ENCODE measurements at places on chromosomes 16 and 17. TPM values are rescaled to one million over a fixed set of nuclear protein-coding genes. Genes with fewer than 3 reads are reported as not detected.

SRCIN1 gene
- total RNA-seq: 11.9 TPM

FAM234A gene
- 125 TPM for total RNA-seq

KRT20 gene
- total RNA-seq: 41.9 TPM

FNDC8 gene
- not detected for total RNA-seq

CCL4 gene
- not detected for total RNA-seq

MT1A gene
- total RNA-seq: not detected

BIRC5 gene
- total RNA-seq: 20.0 TPM

TSPOAP1 gene
- total RNA-seq: 18.4 TPM

CLEC16A gene
- total RNA-seq: 33.4 TPM

INCA1 gene
- total RNA-seq: 0.86 TPM

WNK4 gene
- total RNA-seq: 4.2 TPM

- H3K4me3 ChIP-seq: peak overlapping the region; percentile 22
- H3K27ac ChIP-seq: peak overlapping the region; percentile 24
- DNase-seq: no peak
- H3K27me3 ChIP-seq: peaks cover 34% of the 10 kb centered on the region
- no peaks in the 10 kb centered on the region for H3K36me3 ChIP-seq
- H3K4me1 ChIP-seq: peaks cover 61% of the 10 kb centered on the region
Observed at GRCh38 chr17:48500435-48501426, 30.1 kb downstream of the HOXB1 start.

- H3K36me3 ChIP-seq: peaks cover 4% of the 10 kb centered on the region
- H3K4me3 ChIP-seq: peak overlapping the region; percentile 93
- no peak for DNase-seq
- peaks cover 40% of the 10 kb centered on the region for H3K27me3 ChIP-seq
- H3K4me1 ChIP-seq: peaks cover 20% of the 10 kb centered on the region
Observed at GRCh38 chr17:7435676-7436555, 681 bp downstream of the TMEM102 start.

DNA sequence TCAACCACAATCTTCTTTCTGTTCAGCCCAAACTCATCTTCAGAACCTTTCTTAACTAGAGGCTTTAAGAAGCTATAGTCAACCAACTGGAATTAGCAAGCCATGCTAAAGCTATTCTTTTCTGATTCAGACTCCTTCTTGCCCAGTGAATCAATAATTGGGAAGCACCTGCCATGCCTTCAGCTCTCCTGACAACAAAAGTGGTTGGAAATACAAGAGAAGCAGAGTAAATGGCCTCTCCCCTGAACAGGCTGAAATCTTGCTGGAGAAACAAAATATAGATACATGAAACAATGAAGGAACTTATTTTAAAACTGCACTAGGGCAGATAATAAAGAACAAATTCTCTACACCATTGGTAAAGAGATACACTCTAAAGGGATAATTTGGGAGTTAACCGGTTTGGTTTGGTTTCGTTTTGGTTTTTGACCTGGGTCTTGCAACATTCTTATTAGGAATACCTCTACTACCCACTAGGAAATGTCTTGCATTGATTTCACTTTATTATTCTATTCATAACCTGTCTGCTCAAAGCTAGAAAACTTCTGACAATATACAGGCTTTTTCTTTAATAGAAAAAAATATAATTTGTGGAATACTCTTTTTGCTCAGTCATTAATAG is 173.6 kb upstream of the DYNLRB2 start:
- no peak overlapping the region for H3K27ac ChIP-seq
- H3K36me3 ChIP-seq: no peaks in the 10 kb centered on the region
- DNase-seq: no peak
- no peak overlapping the region for H3K4me3 ChIP-seq

DNA sequence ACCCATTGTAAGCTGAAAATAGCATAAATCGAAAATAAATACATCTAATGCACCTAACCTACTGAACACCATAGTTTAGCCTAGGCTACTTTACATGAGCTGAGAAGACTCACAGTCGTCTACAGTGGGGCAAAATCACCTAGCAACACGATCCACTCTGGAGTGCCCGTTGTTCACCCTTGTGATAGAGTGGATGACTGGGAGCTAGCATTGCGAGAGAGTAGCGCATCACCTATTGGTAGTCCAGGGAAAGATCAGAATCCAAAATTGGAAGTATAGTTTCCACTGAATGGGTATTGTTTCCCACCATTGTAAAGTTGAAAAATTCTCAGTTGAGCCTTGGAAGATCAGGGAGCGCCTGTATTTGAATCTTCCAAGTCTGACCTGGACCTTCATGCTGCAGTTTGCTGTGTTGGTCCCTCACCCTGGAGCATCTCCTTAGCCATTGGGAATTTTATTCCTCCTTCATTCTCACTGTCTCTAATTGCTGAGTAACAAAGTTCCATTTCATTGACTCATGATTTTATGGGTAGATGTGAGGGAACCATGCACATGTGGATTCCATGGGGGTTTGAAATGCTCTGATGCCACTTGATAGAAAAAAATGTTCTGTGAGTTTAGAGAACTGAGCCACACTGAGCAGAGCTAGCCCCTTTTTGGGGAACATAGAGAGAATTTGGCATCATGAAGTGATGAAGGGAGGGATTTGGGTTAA is 19.6 kb downstream of the AKAP1 start:
- no peaks in the 10 kb centered on the region for H3K27me3 ChIP-seq
- peaks cover 6% of the 10 kb centered on the region for H3K36me3 ChIP-seq
- no peak overlapping the region for H3K4me3 ChIP-seq

- H3K4me3 ChIP-seq: no peak overlapping the region
- peaks cover 32% of the 10 kb centered on the region for H3K4me1 ChIP-seq
- H3K27me3 ChIP-seq: no peaks in the 10 kb centered on the region
- H3K36me3 ChIP-seq: peaks cover 8% of the 10 kb centered on the region
- no peak overlapping the region for H3K27ac ChIP-seq
- DNase-seq: peak; percentile 68
Observed at GRCh38 chr17:57674894-57675293, 70.2 kb downstream of the CCDC182 start.

DNA sequence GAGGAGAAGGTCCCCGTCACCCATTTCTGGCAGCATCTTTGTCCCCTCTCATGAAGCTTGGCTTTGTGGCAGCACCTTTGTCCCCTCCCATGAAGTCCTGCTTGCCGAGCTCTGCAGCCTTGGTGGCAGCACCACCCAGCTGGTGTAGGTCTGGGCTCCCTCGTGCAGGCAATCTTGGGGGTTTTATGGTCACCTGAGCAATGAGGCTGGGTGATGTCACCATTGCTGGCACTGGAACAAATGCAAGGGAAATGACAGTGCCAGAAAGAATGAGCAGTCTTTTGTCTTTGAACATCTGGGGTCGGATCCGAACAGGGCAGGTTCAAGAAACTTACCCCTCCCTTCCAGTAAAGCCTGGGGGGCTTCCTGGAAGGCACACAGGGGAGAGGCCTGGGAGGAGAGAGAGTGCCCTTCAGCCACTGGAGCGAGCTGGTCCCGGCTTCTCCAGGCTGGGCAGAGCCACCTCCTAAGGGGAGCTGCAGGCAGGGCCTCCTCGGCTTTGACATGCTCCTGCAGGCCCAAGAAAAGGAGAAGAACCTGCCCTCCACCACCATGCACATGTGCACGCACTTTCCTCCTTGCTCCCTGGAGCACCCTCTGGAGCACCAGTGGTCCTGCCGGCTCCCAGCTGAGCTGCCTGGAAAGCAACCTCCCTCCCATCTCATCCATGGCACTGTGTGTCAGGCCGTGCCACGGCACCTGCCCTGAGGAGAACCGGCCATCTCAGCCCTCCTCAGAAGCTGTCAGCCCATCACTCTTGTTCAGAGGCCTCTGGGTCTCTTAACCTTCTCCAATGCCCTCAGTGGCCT is 16.0 kb downstream of the BTBD17 start:
- no peaks in the 10 kb centered on the region for H3K4me1 ChIP-seq
- DNase-seq: no peak
- no peaks in the 10 kb centered on the region for H3K36me3 ChIP-seq
- peaks cover 39% of the 10 kb centered on the region for H3K27me3 ChIP-seq
- H3K4me3 ChIP-seq: no peak overlapping the region

- H3K27ac ChIP-seq: no peak overlapping the region
- H3K4me1 ChIP-seq: no peaks in the 10 kb centered on the region
- DNase-seq: no peak
Observed at GRCh38 chr16:68046106-68046505, 23.0 kb downstream of the DUS2 start.

DNA sequence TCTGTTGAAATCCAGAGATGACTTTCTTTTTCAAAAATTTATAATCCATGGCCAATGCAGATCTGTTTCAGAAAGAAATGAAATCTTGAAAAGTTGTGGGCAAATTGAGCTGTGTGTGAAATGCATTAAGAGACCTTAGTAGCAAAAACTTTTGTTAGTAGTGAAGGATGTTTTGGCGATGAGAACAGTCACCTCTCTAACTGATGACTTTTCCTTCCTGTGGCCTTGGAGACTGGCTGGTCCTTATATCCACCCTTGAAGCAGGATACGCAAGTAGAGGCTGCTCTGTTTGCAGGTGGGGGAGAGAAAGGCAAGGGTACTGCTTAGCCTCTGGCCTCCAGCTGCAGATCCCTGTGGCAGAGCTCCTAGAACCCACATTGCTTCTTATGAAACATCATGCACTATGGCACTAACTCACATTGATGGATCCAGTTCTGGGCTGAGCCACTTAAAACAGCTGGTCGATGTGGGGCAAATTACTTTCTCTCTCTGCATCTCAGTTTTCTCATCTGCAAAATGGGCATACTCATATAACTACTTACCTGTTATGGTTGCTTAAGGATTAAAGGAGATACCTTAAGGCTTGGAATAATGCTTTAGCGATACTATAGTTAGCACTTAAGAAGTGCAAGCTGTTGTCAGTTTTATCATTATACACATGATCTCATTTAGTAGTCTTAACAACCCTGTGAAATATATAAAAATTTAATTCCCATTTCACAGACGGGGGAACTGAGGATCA is 89.3 kb downstream of the SDR42E1 start:
- no peak overlapping the region for H3K4me3 ChIP-seq
- H3K4me1 ChIP-seq: no peaks in the 10 kb centered on the region
- no peak for DNase-seq
- no peaks in the 10 kb centered on the region for H3K27me3 ChIP-seq

DNA sequence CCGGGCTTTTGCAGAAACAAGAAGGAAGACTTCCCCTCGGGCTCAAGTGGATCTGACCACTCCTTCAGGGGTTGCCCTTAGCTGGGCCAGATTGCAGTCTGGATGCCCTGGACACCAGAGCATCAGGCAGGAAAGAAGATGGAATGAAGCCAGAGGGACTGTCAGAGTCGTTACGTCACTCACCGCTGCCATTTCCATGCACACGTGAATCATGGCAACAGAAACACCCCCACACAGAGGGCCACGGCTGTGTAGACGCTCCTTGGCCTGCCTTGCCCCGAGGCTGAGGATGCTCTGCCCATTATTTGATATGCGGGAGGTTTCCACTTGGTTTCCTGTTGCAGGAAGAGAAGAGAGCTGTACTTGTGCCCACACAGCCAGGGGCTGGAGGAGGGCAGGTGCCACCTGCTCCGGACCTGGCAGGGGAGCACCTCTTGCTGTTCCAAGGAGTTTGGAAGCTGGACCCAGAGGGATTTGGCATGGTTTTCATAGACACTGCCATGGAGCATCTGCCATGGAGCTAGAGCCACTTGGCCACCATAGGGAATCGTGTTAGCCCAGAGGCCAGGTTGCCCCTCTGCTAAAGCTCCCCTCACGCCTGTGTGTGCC is 29.4 kb downstream of the RBFOX3 start:
- no peaks in the 10 kb centered on the region for H3K36me3 ChIP-seq
- no peak overlapping the region for H3K27ac ChIP-seq
- peaks cover 33% of the 10 kb centered on the region for H3K27me3 ChIP-seq
- no peaks in the 10 kb centered on the region for H3K4me1 ChIP-seq
- H3K4me3 ChIP-seq: no peak overlapping the region

DNA sequence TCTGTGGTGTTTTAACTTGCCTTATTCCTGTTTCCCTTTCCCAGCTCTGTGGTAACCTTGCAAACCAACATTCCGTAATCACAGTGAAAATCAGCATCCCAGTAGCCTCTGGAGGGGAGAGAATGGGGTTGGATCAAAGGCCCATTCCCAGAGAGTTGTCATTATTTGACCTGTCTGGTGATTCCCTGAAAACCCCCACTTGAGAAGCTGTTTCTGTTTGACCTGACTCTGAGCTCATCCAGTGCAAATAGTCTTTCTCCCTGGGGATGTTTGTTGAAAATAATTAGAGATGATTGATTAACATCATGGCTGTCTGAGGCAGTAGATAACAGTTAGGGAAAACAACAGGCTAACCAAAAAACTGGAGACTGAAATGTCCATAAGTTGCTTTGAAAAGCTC is 3.0 kb downstream of the CACNG1 start:
- no peak overlapping the region for H3K27ac ChIP-seq
- H3K4me1 ChIP-seq: peaks cover 8% of the 10 kb centered on the region
- DNase-seq: no peak
- no peaks in the 10 kb centered on the region for H3K36me3 ChIP-seq

DNA sequence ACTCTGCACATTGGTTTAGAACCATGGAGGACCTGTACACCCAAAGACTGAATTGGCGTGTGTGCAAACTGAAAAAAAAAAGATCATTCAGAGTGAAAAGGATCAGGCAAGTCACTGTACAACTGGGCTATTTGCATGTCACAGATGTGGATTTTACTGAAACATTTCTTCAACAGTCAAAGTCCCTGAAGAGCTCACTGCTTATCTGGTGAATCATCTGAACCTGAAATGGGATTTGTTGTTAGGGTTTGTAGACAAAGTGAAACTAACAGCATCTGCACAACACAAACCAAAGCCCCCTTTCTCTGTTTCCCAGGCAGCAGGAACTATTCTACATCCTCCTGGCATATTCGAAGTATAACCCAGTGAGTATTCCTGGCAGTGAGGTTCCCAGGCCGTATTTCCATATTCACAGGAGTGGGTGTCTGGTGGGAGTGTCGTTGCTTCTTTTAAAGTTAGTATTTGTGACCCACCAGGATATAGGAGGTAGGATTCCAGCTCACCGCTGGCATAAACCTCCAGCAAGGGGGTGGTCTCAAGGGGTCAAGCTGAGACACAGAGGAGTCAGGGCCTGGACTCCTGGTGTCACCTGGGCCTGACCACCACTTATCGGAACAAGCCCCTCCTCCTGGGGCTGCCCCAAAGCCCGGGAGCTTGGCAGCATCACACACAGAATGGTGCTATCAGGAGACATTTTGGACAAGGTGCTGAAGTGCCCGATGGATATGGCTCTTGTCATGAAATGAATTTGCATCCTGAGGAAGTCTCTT is 80.9 kb downstream of the GOSR1 start:
- no peak overlapping the region for H3K27ac ChIP-seq
- H3K36me3 ChIP-seq: no peaks in the 10 kb centered on the region
- H3K4me1 ChIP-seq: no peaks in the 10 kb centered on the region
- H3K27me3 ChIP-seq: no peaks in the 10 kb centered on the region
- DNase-seq: no peak
- no peak overlapping the region for H3K4me3 ChIP-seq

- no peak overlapping the region for H3K4me3 ChIP-seq
- no peak overlapping the region for H3K27ac ChIP-seq
- H3K36me3 ChIP-seq: peaks cover 26% of the 10 kb centered on the region
- H3K4me1 ChIP-seq: peaks cover 9% of the 10 kb centered on the region
Observed at GRCh38 chr17:37327341-37328090, 48.3 kb upstream of the C17orf78 start.

DNA sequence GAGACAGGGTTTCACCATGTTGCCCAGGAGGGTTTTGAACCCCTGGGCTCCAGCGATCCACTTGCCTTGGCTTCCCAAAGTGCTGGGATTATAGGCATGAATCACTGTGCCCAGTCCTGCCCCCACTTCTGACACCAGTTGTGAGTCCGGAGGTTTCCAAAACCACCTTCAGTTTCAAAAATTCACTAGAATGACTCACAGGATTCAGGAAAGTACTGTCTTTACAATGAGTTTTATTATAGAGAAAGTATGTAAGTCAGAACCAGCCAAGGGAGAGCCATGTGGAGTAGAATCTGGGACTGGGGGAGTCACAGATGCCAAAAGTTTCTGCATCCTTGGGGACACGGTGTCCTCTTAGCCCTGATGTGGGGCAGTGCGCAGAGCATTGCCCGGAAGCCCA is 55.1 kb downstream of the PLD6 start:
- no peak overlapping the region for H3K27ac ChIP-seq
- H3K4me3 ChIP-seq: no peak overlapping the region
- no peak for DNase-seq
- H3K36me3 ChIP-seq: peaks cover 24% of the 10 kb centered on the region
